ENCODE measurements at places on chromosomes 5 and 9.

DNA sequence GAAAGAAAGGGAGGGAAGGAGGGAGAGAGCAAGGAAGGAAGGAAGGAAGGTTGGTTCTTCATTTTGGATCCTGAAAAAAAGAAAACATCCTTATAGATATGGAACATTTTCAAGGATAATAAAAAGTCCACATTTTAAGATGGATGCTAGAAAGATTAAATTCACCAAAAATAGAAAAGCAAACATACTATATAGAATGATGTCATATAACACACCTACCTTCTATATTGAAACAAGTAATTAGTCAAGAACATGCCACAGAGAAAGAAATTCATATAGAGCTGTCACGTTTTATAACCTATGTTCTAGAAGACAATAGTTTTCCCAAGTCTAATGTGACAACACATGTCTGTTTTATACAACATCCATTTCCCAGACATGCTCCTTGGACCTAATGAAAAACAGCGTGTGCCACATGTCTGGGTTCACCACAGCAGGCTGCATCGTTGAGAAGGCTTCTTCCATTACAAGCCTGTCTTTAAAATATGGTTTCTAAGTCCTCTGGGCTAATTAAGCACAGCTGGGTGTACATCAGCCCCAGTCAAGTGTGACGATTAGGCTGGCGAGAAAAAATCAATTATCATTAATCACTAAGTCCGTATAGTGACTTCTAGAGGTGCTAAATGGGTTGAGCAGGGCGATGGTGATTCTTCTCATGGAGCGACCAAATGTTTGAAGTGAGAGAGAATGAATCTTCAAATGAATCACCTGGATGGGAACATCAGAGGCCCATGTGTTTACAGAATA is 301.8 kb downstream of the TLE1 start:
- no peak for DNase-seq

DNA sequence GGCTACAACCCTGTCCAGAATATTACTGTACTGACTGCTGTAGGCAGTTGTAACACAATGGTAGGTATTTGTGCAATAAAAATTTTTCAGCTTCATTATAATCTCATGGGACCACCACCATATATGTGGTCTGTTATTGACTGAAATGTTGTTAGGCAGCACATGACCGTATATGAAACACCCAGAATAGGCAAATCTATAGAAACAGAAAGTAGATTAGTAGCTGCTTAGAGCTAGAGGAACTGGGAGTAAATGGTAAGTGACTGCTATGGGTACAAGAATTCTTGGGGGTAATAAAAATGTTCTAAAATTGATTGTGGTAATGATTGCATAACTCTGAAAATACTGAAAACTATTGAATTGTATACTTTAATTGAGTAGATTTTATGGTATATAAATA is 185.7 kb downstream of the ESM1 start:
- DNase-seq = no peak

DNA sequence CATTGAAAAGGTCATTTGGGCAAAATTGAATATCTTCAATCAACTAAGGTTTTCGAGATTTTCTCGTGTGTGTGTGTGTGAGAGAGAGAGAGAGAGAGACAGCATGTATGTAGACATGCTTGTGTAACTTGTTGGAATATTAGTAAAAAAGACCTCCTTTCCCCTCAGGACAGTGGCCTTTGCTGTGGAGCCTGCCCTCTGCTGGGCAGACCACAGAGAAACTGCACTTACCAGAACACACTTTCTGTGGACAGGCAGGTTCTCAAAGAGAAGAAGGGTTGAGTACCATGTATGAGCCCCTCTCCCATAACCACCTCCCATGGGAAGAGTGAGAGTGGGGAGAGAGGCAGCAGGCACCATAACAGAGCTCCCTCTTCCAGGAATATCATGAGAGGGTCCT is 45.6 kb downstream of the CFAP90 start:
- no peak for DNase-seq

DNA sequence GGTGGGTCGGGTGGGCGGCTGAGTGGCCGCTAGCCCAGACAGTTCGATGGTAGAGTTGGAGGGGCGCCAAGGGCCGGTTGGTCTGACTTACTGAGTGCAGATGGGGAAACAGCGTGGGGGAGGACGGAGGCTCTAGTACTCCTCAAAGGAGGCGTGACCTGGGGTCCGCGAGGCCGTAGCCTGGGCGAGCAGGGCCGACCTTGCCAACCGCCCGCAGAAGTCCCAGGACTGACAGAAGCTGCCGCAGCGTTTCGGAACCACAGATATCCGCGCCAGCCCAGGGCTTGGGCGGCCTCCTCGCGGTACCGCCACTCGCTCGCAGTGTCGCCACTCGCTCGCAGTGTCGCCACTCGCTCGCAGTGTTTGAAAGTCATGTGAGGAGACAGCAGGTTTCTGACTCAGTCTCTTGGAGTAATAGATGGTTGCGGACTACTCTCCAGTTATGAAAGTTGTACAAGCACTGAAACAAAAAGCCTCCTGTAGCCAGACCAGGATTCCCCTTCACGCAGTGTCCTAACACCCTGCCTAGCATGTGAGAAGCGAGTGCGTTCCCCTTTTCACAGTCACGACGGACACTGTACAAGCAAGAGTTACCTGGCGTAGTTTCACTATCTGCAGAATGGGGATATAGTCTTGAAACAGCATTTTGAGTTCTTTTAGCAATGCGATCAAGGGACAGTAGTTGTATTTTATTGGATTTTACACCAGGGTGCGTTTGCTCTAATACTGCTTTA is 674 bp downstream of the TMEM38B start:
- no peak for DNase-seq

DNA sequence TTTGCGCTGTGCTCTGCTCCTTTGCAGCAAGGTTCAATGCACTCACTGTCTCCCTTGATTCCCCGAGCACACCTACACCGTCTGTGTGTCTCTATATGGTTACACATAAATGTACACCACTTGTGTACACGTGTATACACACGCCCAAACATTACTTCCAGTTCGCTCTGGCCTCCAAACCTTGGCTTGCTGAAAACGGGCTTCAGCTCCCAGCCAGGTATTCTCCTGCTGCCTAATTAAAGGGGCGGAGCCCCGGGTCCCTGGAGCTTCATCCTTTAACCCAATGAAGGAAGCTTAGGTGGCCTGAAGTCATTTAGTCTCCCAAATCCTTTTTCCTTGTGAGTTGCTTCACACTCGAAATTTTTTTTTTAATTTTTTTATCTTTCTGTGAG is 4.6 kb downstream of the ISL1 start:
- no peak for DNase-seq

DNA sequence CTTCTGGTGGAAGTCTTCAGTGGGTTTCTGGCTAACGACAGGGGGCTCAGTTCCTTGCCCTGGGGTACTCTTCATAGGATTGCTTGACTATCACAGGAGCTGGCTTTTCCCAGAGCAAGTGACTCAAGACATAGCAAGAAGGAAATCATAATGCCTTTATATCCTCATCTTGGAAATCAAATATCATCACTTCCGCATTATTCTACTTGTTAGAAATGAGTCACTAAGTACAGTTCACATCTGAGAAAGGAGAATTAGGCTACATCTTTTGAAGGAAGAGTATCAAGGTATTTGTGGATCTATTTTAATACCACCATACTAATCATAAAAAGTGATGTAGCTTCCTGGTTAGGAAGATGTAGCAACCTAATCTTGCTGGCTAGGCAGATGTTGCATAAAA is 148.2 kb upstream of the RAI14 start:
- DNase-seq = no peak

- DNase-seq = no peak
Measured at GRCh38 chr5:132446621-132447020, 44.0 kb downstream of the IRF1 start.

DNA sequence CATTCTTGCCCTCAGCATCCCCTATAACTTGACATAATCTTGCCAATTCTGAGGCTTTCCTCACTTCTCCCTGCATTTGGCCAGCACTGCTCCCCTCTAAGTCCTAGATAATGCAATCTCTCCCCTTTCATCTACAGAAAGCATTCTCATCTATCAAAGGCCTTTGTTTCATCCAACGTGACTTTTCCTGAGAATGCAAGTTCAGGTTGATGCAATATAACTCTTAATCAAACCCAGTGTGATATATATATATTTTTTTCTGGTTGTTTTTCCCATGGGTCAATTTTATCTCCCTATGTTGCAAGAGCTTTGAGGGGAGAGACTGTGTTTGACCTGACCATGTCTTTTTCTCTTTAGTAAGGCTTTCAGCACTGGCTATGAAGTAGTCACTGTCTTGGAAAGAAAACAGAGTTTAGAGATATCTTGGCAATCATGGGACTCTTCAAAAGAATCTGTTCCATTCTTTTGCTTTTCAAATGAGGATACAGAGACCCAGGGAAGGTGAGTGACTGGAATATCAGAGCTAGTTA is 268.6 kb downstream of the TRPM3 start:
- DNase-seq = no peak

- DNase-seq = no peak
Measured at GRCh38 chr5:442335-443238, at the start of gene EXOC3. Gene EXOC3 (plus strand): TSS chr5:443176. CDS start chr5:446206, 3,030 bp downstream.

GRCh38 chr9:109086221-109086620 is 33.5 kb downstream of the TMEM245 start:
- no peak for DNase-seq

DNA sequence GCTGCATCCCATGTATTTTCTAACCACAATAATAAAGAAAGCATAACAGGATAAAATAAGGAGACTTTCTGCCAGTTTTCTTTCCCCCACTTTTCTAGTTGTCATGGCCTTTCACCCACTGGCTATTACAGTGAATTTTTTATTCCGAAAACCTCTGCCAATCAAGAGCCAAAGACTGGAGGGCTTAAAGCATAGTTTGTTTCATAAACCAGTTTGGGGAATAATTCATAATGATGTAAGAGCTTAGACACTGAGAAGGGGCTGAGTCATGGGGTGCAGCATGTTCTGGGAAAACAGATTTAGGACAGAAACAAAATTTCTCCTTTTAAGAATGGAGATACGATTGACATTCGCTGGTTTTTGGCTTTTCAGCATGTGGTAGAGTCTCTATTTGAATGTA is 4.4 kb upstream of the GLIPR2 start:
- DNase-seq = no peak

DNA sequence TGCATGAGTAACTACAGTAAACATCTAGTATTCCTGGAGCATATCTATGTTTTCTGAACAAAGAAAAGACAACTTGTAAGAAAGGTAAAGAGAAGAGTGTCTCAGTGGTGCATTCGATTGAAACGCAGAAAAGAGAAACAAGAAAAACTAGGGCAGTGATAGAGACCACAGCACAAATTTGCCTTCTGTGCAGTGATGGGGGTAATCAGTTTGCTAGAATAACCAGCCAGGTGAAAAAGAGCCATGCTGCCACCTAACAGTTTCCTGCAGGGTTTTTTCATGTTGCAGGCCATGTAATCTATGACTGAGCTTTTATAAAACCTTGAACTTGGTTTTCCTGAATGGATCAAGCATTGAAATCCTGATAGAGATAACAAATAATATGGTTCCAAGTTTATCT is 198.4 kb upstream of the MEF2C start:
- no peak for DNase-seq

- no peak for DNase-seq
Measured at GRCh38 chr9:18327121-18327520, 146.8 kb upstream of the ADAMTSL1 start.

DNA sequence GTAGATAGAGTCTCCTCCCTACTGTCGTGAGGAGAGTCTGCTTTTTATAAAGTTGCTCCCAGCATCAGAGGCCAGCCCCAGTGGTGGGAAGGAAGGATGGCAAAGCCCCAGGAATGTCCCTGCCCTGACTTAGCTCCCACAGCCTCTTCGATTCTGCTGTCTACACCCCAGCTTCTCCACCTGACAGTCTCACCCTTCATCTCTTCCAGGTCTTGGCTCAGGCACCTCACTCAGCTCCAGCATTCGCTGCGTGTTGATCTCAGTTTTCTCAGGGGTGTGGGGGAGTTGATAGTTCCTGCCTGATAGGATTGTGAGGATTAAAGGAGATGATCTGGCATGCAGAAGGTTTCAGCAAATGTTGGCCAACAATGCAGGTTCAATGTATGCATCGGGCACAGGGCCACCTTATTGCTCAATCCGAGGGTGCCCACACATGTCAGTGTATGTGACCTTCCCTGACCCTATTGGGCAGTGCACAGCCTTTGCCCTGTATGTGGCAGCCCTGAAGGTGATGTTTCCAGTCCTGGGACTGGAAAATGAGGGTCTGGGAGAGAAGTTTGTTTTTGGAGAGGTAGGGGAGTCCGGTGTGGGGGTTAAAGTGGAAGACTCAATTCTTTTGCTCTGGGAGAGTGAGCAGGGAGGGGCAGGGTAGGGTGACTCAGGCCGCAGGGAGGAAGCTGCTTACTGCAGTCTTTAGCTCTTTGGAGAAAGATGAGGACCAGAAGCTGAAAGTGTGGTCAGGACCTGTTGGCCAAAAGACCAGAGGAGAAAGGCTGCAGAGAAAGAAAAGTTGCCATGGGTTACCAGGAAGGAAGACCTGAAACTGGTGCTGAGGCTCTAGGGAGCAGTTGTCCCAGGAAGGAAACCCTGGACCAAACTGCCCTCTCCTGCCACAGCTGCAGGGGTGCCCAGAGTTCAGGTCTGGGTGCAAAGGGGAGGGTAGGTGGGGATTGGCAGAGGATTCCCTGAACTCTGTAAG is 153.2 kb downstream of the MACROH2A1 start:
- DNase-seq = no peak

GRCh38 chr5:53782620-53783019 is 222.2 kb downstream of the NDUFS4 start:
- DNase-seq = no peak

DNA sequence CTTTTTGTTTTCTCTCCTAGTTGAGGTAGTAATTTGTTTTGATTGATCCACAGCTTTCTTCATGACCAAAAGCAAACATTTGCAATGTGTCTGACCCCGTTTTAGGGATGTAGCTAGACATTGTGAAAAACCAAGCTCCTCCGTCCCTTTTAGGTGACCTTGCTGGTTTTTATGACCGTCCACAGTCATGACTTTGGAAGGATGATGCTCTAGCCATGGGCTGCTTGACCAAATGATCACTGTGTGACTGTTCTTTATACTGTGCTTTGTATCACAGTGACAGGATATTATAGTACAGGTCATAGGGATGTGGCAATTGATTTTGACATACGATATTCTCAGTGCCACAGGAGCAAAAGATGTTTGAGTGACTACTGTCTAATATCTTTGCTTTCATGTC is 54.4 kb downstream of the KCNN2 start:
- no peak for DNase-seq

DNA sequence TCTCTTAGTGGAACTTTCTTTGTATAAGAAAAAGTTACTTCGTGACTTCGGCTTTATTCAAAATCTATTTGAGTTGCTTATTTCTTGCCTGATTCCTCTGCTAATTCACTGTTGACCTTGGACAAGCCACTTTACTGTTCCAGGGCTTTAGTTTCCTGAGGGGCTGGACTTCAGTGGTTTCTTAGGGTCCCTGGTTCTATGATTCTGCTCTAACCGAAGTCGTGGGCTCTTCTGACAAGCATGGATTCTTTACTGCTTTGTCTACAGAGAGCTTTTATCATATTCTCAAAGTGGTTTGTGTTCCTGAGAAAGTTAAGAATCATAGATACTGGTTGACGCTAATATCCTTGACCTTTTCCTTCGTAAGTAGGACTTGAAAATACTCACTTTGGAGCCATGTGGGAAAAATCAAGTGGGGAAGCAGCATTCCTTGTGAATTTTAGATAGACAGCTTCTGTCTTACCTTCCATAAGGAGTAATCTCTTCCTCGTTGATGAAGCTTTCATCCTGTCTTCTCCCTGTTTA is 21.1 kb downstream of the EXOSC2 start:
- no peak for DNase-seq

- no peak for DNase-seq
Measured at GRCh38 chr9:124481115-124481514, 26.1 kb downstream of the NR5A1 start.

GRCh38 chr9:106796771-106797170 is 66.2 kb upstream of the ZNF462 start:
- DNase-seq = no peak

All from cortex of kidney (tissue), 1 donor.